Naive thymus-derived CD8-positive, alpha-beta T cell (primary cell): ENCODE measurements at places on chromosomes 4 and X.
A peak's percentile ranks its signal among the peaks of the same experiment; 100 is the strongest.

GRCh38 chr4:185143601-185143969 lies 519 bp downstream of the SLC25A4 start:
- no peak for DNase-seq
- H3K27me3 ChIP-seq = peaks cover 8% of the 10 kb centered on the region
- H3K27ac ChIP-seq = peak overlapping the region; percentile 83
- H3K36me3 ChIP-seq = no peaks in the 10 kb centered on the region
- peaks cover 18% of the 10 kb centered on the region for H3K4me1 ChIP-seq

- no peaks in the 10 kb centered on the region for H3K36me3 ChIP-seq
- H3K27ac ChIP-seq = no peak overlapping the region
- no peaks in the 10 kb centered on the region for H3K4me1 ChIP-seq
These were observed 14.3 kb upstream of the AWAT1 start for GRCh38 chrX:70219938-70220764.

DNA sequence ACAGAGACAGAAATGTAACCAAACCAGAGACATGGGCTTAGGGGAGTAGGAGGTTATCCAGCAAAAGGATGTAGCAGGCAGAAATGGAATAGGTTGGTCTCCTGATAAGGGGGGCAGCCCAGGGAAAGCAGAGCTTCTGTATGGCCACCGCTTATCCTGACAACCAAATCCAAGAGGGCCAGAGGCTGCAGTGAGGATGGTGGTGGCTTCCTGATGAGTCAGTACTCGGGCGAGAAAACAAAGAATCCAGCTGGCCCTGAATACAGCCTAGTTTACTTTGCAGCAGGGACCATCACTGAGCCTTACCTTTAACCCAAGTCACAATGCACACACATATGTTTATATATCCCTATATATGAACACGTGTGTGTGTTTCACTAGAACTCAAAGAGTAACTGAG lies 129.7 kb upstream of the FTHL17 start:
- H3K4me3 ChIP-seq = no peak overlapping the region
- H3K27ac ChIP-seq = no peak overlapping the region
- DNase-seq = no peak
- H3K36me3 ChIP-seq = no peaks in the 10 kb centered on the region

DNA sequence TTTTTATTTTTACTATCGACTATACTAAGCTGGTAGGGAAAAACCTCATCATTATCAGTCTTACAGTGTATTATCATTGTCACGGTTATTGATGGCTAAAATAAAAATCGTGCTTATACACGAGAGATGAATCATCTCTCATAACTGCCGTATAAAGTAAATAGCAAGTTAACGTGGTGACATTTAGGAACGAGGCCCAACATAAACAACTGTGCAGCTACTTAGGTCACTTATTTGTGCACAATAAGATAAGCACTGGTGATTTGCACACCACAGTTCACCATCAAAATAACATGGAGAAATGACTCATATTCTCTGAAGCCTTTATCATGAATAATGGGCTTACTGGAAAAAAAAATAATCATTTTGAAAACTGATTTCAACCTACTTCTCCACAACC lies 482.0 kb upstream of the TENM3 start:
- no peak for DNase-seq
- H3K27ac ChIP-seq = no peak overlapping the region
- H3K36me3 ChIP-seq = no peaks in the 10 kb centered on the region
- H3K27me3 ChIP-seq = no peaks in the 10 kb centered on the region
- no peaks in the 10 kb centered on the region for H3K4me1 ChIP-seq
- H3K4me3 ChIP-seq = no peak overlapping the region

GRCh38 chr4:42566835-42567234 lies 90.1 kb downstream of the ATP8A1 start:
- peaks cover 4% of the 10 kb centered on the region for H3K4me1 ChIP-seq
- no peak for DNase-seq
- H3K36me3 ChIP-seq = peaks cover 52% of the 10 kb centered on the region
- no peaks in the 10 kb centered on the region for H3K27me3 ChIP-seq
- H3K27ac ChIP-seq = no peak overlapping the region

- no peaks in the 10 kb centered on the region for H3K27me3 ChIP-seq
- no peaks in the 10 kb centered on the region for H3K36me3 ChIP-seq
- H3K27ac ChIP-seq = no peak overlapping the region
- no peak overlapping the region for H3K4me3 ChIP-seq
These were observed 249.2 kb upstream of the RPS6KA3 start for GRCh38 chrX:20515841-20516461.

DNA sequence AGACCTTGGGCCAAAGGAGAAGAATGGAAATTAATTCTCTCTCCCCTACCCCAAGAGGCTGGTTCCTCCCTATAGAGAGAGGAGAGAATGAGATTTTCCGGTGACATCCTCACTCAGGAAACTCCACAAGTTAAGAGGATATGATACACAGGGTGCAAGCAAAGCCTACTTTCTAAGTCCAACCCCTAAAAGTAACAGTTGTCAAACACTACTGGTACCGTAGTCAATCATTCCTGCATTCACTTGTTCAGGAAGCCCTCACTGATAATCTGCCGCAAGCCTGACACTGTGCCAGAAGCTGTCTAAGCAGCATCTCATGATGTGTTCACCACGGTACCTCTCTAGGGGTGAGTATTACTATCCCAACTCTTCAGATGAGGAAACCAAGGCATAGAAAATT lies 41.7 kb downstream of the KDR start:
- H3K27ac ChIP-seq = no peak overlapping the region
- no peaks in the 10 kb centered on the region for H3K36me3 ChIP-seq
- peaks cover 6% of the 10 kb centered on the region for H3K27me3 ChIP-seq
- DNase-seq = no peak

GRCh38 chrX:15653961-15654360 lies 10.6 kb downstream of the CLTRN start:
- no peaks in the 10 kb centered on the region for H3K36me3 ChIP-seq
- no peaks in the 10 kb centered on the region for H3K4me1 ChIP-seq
- no peak overlapping the region for H3K27ac ChIP-seq
- H3K4me3 ChIP-seq = no peak overlapping the region
- no peak for DNase-seq

DNA sequence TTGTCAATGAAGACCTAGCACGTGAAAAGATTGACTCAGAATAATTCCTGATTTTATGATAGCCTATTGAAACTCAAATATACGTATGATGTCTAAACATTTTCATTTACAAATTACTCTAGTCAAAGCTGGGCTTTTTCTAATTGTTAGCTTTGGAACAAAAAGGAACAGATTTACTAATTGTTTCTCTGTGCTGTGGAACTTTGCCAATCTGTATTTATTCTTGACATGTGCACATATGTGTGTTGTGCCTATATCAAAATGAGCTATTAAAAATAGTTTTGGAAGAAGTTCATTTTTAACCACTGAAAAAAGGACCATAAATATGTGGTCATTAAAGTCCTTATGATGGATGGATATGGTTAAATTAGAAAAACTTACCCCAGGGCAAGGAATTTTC lies 85.4 kb upstream of the PACRGL start:
- no peak overlapping the region for H3K27ac ChIP-seq
- H3K36me3 ChIP-seq = no peaks in the 10 kb centered on the region
- no peak for DNase-seq

- no peaks in the 10 kb centered on the region for H3K27me3 ChIP-seq
- no peak for DNase-seq
- no peak overlapping the region for H3K27ac ChIP-seq
- H3K4me3 ChIP-seq = no peak overlapping the region
These were observed 100.8 kb upstream of the EOLA2 start for GRCh38 chrX:150038986-150039599.

DNA sequence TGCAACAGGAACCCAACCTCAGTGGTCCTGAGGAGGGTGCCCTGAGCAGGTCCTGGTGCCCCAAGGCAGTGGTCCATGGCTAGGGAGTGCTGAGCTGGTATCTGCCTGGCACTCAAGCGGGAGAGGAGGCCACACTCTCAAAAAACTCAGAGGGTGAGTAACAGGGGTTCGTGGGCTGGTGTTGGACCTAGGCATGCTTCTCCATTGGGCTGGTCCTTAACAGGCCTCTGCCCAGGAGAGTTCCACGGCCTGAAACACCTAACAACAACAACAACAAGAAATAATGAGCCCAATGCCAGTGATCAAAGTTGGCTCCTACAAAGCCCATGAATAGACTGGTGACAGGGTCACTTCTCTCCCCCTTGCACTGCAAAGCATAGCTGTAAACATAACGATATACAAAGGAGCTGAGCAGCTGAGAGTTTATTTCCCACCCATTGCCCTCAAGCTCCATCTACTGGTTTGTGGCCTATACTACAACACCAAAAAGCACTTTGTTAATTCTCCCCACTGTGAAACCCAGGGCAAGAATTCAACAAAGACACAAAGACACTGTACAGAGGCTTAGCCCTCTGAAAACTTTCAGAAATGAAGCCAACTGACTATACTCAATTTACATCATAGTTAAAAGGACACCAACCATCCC lies 736.1 kb upstream of the ADGRL3 start:
- no peaks in the 10 kb centered on the region for H3K4me1 ChIP-seq
- H3K27ac ChIP-seq = no peak overlapping the region
- H3K36me3 ChIP-seq = no peaks in the 10 kb centered on the region
- H3K4me3 ChIP-seq = no peak overlapping the region
- no peak for DNase-seq

DNA sequence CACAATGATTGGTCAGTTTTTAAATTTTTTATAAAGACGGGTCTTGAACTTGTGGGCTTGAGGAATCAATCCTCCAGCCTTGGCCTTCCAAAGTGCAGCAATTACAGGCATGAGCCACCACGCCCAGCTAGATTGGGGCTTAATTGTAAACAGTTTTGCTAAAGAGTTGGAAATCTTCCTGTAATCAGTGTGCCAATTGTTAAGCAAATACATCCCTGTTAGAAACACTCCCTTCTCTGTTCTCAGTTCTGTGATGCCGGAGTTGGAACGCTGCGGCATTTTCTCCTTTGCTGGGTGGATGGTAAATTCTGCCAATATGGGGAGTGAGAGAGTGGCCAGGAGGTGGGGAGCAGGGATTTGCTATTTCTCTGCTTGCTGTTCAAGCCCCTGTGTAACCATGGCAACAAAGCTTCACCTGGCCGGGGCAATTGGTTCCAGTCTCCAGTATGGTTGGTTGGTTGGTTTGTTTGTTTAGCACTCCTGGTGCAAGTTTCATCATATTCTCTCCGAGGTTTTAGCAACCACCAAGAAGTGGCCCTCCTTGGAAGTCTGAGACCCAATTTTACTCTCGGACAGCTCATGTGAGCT lies 3.0 kb upstream of the SPATA4 start:
- peaks cover 14% of the 10 kb centered on the region for H3K27me3 ChIP-seq
- no peak overlapping the region for H3K27ac ChIP-seq
- no peaks in the 10 kb centered on the region for H3K36me3 ChIP-seq
- no peak for DNase-seq
- no peak overlapping the region for H3K4me3 ChIP-seq

DNA sequence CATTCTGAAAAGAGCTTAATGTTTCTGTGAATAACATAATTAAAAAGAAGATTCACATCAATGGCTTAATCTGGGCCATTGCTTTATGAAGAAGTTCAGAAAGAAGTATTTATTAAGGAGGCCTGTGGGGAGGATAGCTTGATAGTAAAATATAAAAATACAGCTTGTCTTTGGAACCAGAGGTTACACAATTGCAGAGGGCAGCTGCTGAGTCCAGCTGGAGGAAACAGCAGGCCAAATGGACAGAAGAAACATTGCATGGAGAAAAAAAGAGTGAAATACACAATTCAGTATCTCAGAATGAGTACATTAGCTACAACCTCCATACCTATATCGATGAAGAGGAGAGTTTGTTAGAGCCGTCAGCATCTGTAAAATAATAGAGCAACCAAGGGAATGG lies 148.0 kb upstream of the NPY2R start:
- H3K36me3 ChIP-seq = no peaks in the 10 kb centered on the region
- no peak overlapping the region for H3K4me3 ChIP-seq
- H3K4me1 ChIP-seq = no peaks in the 10 kb centered on the region
- no peak overlapping the region for H3K27ac ChIP-seq

- H3K4me1 ChIP-seq = no peaks in the 10 kb centered on the region
- no peak overlapping the region for H3K4me3 ChIP-seq
- H3K27ac ChIP-seq = no peak overlapping the region
These were observed 118.0 kb upstream of the MYOZ2 start for GRCh38 chr4:119017636-119018035.

DNA sequence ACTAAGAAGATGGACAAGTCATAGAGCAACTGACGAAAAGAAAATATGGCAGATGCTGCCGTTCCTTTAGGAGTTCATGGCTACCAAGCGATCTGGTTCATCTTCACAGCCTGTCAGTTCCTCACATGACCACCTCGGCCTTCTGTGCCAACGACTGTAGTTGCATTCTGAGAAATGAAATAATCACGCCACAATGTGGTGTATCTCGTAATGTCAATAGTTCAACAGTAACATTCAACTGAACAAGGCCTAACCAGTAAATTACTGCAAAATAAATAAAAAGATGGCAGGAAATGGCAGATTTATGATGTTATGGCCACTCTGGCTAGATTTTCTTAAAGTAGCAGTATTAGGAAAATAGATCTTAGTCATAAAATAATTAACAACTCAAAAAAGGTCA lies 4.4 kb downstream of the GPRIN3 start:
- peaks cover 66% of the 10 kb centered on the region for H3K4me1 ChIP-seq
- DNase-seq = no peak
- peak overlapping the region; percentile 6 for H3K27ac ChIP-seq
- no peaks in the 10 kb centered on the region for H3K27me3 ChIP-seq

DNA sequence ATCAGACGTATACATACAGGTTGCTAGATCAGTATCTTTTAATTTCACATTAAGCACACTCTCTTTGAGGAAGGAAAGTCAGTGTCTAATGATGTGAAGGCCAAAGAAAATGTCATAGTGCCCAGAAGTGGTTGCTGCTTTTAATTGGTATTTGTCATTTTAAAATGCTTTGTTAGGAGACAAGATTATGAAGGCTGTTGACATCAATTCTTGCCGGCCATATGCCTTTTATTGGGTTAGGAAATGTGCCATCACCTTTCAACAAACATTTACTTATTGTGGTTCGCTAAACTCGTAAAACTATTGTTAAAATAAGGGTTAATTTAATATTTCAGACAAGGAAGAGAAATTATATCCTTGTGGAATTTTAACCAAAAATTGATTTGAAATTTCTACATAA lies 32.2 kb downstream of the NFKB1 start:
- peaks cover 56% of the 10 kb centered on the region for H3K4me1 ChIP-seq
- no peaks in the 10 kb centered on the region for H3K27me3 ChIP-seq
- H3K4me3 ChIP-seq = peak overlapping the region; percentile 62
- no peak for DNase-seq
- H3K36me3 ChIP-seq = peaks cover 33% of the 10 kb centered on the region
- peak overlapping the region; percentile 56 for H3K27ac ChIP-seq

GRCh38 chr4:26931451-26931850 lies 70.8 kb downstream of the STIM2 start:
- H3K4me1 ChIP-seq = peaks cover 59% of the 10 kb centered on the region
- no peaks in the 10 kb centered on the region for H3K27me3 ChIP-seq
- no peak overlapping the region for H3K4me3 ChIP-seq
- DNase-seq = no peak
- H3K27ac ChIP-seq = no peak overlapping the region
- H3K36me3 ChIP-seq = peaks cover 4% of the 10 kb centered on the region

- peaks cover 23% of the 10 kb centered on the region for H3K4me1 ChIP-seq
- no peak overlapping the region for H3K27ac ChIP-seq
- H3K36me3 ChIP-seq = peaks cover 14% of the 10 kb centered on the region
- H3K4me3 ChIP-seq = no peak overlapping the region
- H3K27me3 ChIP-seq = no peaks in the 10 kb centered on the region
These were observed 148.5 kb downstream of the PPP3CA start for GRCh38 chr4:101198682-101199339.
